ENCODE measurements at places on chromosomes 16 and 17.

GRCh38 chr17:1482680-1483079, 9.8 kb downstream of the MYO1C start:
- DNase-seq = no peak

DNA sequence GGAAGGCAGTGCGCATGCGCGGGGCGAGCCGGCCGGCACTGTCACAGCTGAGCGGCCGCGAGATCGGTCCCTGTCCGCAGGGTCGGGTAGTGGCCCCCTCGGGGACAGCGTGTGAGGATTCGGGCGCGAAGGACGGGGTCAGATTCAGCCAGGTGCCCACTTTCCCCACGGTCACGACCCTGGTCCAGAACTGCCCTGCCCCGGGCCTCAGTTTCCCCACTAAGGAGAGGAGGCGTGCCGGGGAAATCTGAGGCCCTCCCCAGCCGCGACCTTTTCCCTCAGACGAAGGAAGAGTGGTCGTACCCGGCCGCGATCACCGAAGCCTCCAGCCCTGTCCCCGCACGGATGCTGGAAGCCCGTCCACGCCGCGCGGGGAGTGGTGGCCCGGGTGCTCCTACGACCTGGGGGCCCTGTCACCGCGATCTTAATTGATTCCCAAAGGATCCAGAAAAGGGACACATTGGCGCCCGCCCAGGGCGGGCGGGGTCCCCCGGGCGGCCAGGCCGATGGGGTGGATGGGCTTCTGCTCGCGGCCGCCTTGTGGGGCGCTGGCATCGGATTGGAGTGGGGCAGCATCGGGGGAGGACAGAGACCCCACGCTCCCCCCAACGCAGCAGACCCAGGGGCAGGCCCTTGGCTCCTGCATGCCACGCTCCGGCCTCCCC, 57.7 kb downstream of the SRL start:
- no peak for DNase-seq

GRCh38 chr16:87138316-87138715, 178.9 kb downstream of the C16orf95 start:
- no peak for DNase-seq

GRCh38 chr17:61533797-61534196, 57.2 kb downstream of the NACA2 start:
- no peak for DNase-seq

DNA sequence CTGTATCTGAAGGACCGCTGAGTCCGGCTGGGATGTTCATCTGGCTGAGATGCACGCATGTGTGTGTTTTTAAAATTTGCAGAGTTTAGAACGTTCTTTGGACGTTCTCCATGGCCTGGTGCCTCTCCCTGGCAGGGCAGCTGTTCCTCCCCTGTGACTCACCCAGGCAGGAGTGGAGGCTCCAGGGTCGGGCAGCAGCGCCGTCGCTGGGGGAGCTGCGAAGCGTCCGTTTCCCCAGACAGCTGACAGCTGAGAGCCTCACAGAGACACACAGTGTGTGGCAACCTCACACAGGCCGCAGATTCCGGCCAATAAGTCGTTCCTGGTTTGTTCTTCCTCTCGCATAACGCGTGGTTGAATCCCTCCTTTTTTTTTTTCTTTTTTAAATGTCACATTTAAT, 80.6 kb downstream of the OR1D5 start:
- no peak for DNase-seq

GRCh38 chr17:81716674-81716996, 4.6 kb downstream of the SLC25A10 start:
- no peak for DNase-seq

DNA sequence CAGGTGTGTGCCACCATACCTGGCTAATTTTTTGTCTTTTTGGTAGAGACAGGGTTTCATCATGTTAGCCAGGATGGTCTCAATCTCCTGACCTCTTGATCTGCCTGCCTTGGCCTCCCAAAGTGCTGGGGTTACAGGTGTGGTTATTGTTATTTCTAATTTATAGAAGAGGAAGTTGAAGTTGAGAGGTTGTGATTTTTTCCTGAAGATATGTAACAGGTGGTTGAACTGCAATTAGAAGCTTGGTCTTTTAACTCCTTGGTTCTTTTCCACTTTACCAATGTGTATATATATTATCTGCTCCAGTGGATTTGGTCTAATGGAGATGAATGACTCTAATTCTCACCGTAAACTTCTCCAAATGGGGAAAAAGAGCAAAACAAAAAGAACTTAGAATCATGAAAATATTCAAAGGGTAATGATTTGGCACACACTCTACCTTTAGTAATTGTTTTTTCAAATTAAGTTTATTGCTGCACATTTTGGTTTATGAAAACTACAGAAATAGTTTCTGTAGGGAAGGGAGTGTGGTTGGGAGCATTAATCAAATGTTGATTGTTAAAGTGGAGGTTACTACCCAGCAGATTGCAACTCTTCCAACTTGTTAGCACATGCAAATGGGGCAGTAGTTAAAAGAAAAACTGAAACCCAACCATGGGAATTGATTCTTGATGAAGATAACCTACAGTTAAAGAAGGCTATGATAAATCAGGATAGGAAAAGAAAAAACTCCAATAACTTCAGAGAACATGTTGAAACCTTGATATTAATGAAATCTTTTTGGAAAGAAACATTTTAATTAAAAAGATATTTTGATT, 1.8 kb upstream of the KRT10 start:
- no peak for DNase-seq

DNA sequence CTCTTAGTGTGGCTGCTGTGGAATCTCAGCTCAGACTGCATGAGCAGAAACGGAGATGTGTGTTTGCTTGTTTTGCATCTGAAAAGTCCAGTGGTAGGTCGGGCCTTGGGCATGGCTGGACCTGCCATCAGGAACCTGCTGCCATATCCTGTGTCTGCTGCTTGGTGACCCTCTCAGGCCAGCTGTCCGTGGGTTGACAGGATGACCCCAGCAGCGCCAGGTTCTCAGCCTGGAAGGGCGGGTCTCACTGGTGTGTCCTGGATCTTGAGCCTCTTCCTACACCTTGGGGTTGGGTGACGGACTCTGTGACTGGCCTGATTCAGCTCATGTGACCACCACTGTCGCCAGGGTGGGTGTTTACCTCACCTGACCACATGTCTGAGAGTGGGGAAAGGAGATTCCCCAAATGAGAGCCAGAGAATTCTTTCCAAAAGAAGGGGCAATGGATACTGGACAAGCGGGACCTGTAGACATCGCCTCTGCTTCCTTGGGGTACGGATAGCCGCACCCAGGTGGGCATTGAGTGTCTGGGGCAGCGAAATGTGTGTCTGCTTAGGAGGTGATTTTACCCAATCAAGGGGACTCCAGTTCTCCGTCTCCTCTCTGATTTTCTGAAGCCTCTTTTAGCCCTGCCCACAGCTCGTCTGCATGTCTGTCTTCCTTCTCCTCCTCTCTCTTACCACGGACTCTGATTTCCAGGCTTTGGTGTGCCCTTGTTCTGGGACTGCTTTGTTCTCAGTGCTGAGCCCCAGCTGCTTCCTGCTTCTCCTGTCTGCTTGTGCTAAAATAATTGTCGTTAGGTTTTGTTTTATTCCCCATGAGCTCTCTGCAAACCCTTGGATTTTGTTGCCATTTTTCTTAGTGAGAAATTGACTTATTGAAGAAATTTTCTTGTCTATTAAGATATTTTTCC, 399.7 kb downstream of the CPPED1 start:
- DNase-seq = no peak

GRCh38 chr16:5235119-5235518, 137.5 kb upstream of the EEF2KMT start:
- DNase-seq = no peak

DNA sequence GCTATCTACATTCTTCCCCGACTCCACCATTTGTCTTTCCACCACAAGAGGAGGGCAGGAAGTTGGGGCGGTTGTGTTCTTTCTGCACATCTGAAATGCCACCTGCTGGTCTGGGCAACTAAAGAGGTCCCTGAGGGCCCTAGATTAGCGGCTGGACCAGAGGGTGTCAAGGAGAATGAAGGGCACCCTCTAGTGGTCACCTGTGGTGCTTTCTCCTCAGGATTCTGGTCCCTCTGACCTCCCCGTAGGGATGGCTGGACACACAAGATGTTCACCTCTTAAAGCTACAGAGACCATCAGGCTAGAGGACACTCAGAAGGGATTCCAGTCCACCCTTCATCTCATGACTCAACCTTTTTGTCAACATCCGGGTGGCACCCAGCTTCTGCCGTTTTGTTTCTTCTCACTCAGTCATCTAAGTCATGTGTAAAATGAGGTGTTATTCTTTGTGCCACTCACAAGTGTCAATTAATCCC, 2.9 kb upstream of the SCIMP start:
- DNase-seq = no peak

- no peak for DNase-seq
These were observed 5.0 kb upstream of the CCL4L2 start for GRCh38 chr17:36205637-36206485.

DNA sequence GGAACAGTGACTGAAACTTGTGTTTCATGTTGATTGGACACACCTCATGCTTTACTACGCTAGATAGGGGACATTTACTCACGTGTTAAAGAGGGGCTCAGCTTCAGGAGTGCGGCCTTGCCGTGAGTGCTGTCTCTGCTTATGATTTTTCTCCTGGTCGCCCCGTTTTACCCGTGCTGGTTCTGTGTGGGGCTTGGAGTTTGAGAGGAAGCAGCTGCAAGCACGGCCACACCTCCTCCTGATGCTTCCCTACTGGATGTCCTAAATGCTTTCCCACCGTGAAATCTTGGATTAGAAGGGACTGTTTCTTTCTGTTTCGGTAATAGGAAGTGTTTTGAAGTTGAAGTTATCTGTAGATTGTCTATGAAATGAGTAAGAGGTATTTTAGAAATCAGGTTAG, 54.0 kb upstream of the ZNF750 start:
- DNase-seq = no peak

DNA sequence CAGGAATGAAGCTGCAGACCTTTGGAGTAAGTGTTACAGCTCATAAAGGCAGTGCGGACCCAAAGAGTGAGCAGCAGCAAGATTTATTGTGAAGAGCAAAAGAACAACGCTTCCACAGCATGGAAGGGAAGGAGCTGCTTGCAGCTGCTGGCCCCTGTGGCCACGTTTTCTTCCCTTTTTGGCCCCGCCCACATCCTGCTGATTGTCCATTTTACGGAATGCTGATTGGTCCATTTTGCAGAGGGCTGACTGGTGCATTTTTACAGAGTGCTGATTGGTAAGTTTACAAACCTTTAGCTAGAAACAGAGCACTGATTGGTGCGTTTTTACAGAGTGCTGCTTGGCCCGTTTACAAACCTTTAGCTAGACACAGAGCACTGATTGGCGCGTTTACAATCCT, 841.5 kb downstream of the CDH11 start:
- no peak for DNase-seq

- no peak for DNase-seq
These were observed 19.7 kb upstream of the GUCY2D start for GRCh38 chr17:7982666-7983065.

- DNase-seq = no peak
These were observed 221.6 kb upstream of the CHMP6 start for GRCh38 chr17:80769936-80770625.

DNA sequence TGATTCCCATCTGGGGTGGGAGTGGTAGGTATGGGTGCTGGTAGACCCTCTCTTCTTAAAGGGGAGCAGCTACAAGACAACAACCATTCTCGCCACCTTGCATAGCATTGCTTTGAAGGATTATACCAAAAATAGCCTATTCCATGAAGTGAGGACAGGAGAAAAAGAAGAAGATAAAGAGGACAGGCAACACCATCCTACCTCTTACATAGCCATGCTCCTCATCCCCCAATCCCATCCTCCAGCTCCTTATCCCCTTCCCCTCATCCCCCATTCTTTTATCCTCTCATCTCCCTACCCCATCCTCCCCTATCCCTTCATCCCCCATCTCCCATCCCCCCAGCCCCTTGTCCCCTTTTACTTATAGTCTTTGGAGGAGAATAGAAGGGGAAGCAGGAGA, 29.1 kb downstream of the CCDC182 start:
- DNase-seq = no peak

- DNase-seq = no peak
These were observed 70.6 kb upstream of the HS3ST2 start for GRCh38 chr16:22743401-22743800.

- DNase-seq = no peak
These were observed 2.4 kb downstream of the TNRC6A start for GRCh38 chr16:24731722-24732419.

DNA sequence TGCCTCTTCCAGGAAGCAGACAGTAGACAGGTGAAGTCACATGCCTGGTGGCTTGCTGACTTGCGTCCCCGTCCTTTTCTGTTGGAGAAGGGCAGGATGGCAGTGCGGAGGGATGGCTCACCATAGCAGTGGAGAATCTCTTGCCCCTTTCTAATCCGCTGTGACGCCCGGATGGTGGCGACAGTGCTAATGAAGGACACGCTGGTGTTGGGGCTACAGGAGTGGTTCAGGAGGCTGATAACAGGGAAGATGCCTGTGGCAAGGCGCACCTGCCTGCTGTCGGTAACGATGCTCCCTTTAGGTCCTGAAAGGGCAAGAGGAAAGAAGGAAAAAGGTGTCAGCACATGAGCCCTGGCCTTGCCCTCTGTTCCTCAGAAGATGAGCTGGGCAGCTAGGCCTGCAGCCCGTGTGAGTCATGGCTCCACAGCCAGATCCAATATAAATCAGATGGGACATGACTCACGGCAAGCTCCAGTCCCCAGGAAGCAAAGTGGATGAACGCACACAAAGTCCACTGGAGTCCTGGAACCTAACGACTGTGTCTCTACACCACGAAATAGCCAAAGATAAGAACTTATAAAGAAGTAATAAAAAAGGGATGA, 25.5 kb downstream of the SERPINF1 start:
- no peak for DNase-seq

DNA sequence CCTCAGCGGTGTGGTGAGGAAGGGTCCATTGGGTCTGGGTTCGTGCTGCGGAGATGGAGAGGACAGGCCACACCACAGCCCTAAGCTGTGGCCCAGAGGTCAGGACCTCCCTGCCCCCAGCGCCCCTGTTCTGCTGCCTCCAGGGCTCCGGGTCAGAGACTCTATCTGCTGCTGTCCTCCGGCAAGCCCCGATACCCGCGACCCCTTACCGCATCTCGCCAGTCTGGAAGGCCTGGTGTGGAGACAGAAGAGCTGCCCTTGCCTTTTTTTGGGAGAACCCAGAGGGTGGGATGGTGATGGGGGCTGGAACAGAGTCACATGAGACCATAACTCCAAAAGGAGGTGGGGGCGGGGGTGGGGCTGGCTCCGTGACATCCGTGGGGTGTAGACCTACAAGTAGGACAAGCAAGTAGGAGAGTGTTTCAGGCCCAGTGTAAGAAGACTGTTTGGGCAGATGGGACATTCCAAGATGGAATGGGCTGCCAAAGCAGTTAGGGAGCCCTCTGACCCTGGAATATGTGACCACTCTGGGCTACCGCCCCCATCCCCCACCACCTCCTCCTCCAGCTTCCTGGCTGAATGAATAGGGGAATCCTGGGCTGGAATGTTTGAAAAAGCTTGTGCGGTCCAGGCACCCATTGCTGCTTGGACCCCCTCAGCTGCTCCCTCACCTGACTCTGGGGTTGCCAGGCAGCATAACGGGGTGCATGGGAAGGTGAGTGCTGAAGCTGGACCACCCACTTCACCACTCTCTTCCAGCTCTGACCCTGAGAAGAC, 1.4 kb downstream of the XYLT2 start:
- DNase-seq = no peak

DNA sequence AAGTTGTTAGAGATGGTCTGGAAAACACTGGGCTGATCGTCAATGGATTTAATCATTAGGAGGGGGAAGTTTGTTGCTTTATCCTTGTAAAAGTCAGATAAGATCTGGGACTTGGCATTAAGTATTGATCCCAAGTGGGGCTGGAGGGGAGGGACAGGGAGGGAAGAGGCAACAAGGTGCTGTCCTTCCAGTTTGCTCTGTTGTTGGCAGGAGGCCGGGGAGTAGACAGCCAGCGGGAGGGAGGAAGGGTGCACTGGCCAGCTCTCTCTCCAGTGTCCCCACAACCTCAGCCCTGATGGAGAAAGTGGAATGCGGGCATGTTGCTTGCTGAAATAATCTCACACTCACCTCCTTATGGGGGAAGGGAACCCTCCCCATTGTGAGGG, 210.2 kb downstream of the CCDC182 start:
- no peak for DNase-seq

All from stimulated activated CD8-positive, alpha-beta memory T cell treated with anti-CD3 and anti-CD28 coated beads, Interleukin-4, amount 100 ng/mL, for 1 hour (primary cell).